NCI-H2081 treated with DMSO at 0.1 percent for 48 hours (cell line): ENCODE measurements at places on chromosomes 2 and 18.

- no peak for DNase-seq
Observed at GRCh38 chr2:73202156-73203054, at the start of gene NOTO. NOTO (plus strand) TSS chr2:73202574; CDS start chr2:73202667, 93 bp downstream.

GRCh38 chr2:649426-650342 is 27.5 kb downstream of the TMEM18 start:
- no peak for DNase-seq

DNA sequence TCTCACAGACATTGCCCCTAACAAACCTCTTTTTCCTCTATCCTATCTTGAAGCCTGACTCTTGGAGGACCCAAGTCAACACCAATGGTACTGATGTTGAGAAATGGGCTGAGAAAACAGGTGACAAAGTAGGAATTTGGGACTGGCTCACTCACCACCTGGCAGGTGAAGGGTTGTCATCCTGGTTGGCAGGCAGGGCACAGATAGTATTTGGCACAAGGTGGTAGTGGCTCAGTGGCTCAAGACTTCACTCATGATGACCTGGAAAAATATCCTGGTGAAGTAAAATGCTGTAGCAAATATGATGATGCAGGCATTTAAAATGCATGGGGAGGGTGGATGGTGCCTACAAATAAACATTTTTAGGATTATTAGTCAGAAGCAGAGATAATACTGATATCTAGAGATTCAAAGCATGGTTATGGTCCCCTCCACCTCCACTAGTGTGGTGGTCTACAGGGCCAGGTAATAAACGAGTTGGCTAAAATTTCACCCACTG is 38.0 kb upstream of the GLS start:
- no peak for DNase-seq

DNA sequence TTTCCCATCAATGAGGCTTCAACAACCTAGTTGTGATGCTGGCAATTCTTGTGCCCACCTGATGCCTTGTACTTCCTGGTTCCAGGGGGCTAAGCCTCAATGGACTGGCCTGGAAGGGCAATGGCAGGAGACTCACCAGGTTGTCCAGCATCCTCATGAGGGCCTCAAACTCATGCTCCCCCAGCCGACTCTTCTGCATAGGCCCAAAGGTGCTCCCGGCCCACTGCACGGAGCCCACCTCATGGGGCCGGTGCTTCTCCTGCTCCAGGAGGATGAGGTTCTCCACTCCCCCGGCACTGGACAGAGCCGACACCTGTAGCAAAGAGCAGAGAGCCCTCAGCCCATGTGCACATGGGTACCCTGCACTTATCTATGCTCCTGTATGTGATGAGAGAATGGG is 84.5 kb downstream of the ADD2 start:
- no peak for DNase-seq

- no peak for DNase-seq
Observed at GRCh38 chr2:63432373-63432772, 155.9 kb downstream of the WDPCP start.

GRCh38 chr2:213496226-213496625 is 212.0 kb downstream of the SPAG16 start:
- DNase-seq: no peak

GRCh38 chr2:71905205-71905604 is 242.5 kb downstream of the CYP26B1 start:
- DNase-seq: no peak

- peak; percentile 35 for DNase-seq
Observed at GRCh38 chr2:164430166-164430783, 191.0 kb downstream of the GRB14 start.

GRCh38 chr2:188315750-188316149 is 24.1 kb downstream of the GULP1 start:
- no peak for DNase-seq

DNA sequence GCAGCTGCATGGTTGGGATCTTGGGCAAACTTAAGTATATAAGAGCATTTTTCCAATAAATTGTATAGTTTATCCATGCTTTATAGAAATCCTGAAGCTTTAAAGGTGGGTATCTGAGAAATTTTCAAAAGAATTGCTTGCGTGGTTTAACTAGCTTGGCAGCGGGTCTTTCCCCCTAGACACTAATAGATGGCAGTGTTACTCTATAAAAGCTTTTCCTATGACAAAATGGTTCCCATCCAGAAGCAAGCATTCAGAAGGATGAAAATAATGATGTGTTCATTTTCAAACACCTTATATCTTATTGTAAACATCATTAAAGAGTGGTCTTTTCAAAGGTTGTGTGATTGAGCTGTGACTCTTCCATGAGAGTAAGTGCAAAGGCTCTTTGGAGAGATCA is 45.9 kb downstream of the KDM3A start:
- no peak for DNase-seq

DNA sequence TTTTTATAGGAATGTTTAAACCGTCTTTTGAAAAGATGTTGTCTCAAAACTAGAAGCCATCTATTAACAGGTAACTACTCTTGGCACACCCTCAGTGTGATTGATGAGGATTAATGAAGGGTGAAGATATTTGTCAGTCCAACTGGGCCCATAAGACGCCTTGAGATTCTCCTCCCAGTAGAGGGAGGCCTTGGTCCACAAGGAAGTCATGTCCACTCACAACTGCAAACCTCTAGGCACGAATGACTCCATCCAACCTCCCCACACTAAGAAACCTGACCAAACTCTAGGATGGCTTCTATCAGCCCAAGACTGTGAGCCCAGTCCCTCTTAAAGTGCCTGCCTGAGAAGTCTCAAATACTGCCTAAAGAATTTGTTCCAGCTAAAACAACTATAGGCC is 19.2 kb upstream of the GRP start:
- no peak for DNase-seq

DNA sequence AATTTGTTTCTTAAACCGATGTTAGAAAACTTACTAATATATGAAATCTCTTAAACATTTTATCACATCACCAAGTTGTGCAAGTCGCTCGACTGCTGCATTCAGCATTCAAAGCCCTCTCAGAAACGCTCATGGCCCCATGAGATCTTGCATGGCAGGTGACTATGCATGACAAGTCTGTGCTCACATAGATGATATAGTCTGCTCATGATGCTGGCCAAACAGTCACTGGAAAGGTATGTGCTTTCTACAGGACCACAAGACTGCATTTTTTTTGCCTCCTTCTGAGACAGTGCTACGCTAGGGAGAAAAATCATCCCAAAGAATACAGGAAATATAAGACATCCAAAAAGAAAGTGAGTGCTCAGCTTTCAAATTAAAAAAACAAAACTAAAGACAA is 98.3 kb upstream of the ZBTB14 start:
- DNase-seq: no peak

GRCh38 chr2:215419769-215420470 is 15.9 kb downstream of the FN1 start:
- no peak for DNase-seq

DNA sequence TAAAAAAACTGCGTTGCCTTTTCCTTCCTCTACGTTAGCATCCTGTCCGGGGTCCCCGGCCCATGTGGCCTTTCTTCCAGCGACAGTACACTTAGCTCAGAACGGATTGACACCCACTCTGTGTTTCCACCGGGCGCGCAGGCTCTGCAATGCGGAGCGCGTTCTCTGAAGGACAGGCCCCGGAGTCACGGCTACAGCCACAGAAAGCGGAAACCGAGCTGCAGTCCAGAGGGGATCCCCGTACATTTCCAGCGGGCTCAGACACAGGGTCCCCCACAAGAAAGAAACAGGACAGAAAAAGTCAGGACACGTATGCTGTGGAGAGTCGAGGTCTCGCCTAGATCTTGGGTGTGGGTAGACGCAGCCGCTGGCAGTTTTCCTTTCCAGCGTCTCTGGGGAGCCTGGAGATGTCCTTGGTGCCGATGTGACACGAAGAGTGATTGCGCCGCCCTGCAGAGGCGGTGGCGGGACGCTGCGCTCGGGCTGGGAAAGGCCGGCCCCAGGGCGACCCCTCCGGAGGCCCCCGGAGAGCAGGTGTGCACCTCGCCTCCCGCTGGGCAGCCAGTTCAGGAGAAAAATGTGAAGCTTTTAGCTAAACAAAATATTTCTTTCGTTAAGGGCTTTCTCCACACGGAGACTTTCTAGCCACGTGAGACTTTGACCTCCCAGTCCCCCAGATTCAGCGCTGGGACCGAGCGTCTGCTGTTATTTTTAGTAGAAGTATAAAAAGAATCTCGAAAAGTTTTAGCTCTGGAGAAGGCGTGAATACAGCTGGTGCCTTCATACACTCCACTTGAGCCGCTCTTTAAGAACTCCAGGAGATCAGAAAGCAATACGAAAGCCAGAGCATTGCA is 1.3 kb upstream of the ACKR3 start:
- no peak for DNase-seq

GRCh38 chr2:194289712-194290346 is 1367.2 kb upstream of the SLC39A10 start:
- no peak for DNase-seq

GRCh38 chr18:78069784-78070664 is 820.4 kb downstream of the GALR1 start:
- no peak for DNase-seq

DNA sequence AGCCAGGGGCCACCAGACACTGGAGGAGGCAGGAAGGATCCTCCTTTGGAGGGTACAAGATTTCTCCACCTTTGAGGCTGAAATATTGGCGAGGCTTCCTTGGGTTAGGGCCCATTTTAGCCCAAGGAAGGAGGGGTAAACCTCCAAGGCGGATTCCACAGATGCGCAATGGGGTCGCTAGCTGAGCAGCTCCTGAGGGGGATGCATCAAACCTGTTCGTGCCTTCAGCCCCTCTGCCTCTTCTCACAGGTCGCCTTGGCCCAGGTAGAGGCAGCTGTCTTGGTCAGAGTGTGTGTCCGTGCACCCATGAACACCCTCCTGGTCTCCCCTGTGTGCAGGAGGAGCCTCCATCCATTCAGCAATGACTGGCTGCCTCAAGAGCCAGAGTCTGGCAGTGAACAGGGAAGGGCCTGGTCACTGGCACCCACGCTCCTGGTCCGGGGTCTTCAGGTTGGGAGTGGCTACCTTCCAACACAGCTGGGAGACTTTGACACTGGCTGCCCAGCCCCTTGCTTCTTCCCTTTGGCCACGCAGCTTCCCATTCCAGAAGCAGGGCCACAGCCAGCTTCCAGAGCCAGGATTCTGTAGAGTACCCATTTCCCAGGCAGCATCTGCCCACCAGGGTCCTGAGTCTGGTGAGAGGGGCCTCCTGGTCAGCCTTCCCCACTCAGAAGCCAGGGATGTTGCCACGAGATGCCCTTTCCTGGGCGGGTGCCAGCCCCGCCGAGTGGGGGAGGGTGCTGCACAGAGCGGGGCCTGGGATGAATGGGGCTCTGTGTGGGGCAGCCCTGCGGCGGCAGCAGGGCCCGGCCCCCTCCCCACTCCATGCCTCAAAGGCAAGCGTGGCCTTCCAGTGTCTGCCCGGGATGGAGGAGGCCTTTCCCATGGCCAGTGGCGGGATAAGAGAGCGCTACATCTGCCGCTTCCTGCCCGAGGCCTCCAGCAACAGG is 95.8 kb upstream of the GPC1 start:
- DNase-seq: no peak

DNA sequence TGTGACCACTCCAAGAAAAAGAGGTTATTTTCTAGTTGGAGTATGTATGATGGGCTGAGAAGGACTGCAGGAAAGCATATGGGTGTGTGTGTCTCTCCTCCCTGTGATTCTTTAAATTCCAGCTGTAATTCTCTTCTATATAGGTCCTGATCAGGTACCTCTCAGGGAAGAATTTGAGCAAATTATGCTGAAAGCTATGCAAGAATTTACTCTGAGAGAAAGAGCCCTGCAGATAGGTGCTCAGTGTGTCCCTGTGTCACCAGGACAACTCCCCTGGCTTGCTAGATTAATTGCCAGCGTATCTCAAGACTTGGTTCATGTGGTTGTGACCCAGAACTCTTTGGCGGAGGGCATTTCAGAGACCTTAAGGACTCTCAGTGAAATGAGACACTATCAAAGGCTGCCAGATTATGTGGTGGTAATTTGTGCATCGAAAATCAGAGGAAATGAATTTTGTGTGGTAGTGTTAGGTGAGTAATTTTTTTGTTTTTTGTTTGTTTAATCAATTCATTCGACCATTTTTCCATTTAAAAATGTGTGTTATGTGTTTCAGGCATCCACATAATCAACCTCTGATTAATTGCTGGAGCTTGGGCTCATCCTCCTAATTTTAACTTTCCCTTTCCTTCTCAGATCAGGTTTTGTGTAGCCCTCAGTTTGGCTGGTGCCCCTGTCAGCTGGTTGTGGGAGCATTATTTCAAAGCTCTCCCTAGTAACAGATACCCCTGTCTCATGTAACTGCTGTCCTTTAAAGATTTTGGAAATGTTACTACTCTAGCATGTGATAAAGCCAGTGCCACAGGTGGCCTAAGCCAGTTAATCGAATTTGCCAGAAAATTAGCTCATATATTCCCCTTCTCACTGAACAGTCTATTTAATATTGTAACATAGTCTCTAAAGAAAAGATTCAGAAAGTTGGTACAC is 150.9 kb downstream of the ESCO1 start:
- DNase-seq: no peak

DNA sequence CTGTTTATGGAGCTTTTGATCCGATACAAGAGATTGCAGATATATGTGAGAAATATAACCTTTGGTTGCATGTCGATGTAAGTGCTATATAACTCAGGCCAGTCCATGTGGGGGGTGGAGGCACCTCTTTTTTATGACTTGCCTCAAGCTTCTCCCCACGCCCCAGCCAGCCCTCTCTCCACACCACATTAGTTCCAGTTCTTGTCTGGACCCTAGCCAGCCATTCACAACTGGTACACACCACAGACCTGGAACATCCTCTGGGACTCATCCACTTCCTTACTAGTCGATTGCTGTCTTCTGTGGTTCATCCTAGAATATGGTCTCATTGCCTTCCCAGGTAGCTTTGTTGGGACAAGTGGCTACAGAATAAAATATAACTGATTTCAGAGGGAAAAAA is 31.0 kb downstream of the GAD1 start:
- no peak for DNase-seq

GRCh38 chr2:45085487-45085886 is 76.2 kb upstream of the SIX2 start:
- DNase-seq: no peak

DNA sequence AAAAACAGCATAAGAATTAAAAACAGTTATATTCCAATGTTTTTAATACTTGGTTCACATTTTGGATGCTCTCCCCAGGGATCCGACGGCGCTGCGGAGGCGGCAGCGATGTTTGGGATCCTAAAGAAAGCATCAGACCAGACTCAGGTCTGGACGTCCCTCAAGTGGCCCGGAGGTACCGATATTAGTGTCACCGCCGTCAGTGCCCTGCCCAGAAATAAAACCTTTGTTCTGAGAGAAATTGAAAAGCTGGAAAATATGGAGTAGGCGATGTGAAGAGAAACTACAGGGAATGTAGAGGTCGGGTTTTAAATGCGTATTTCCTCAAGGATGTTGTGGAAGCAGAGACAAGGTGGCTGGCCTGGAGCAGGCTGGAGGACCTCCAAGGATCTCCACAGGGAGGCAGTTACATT is 683 bp upstream of the TBC1D8 start:
- no peak for DNase-seq

- no peak for DNase-seq
Observed at GRCh38 chr2:230170532-230170931, 49.3 kb downstream of the SP110 start.
